ENCODE measurements at places on chromosomes 7 and 10.

GRCh38 chr7:99719996-99720769 is 14.8 kb downstream of the CYP3A7 start:
- no peak for DNase-seq

GRCh38 chr7:122100021-122100420 is 44.0 kb downstream of the AASS start:
- no peak for DNase-seq

GRCh38 chr7:114242992-114243507 is 171.6 kb upstream of the FOXP2 start:
- DNase-seq: no peak

DNA sequence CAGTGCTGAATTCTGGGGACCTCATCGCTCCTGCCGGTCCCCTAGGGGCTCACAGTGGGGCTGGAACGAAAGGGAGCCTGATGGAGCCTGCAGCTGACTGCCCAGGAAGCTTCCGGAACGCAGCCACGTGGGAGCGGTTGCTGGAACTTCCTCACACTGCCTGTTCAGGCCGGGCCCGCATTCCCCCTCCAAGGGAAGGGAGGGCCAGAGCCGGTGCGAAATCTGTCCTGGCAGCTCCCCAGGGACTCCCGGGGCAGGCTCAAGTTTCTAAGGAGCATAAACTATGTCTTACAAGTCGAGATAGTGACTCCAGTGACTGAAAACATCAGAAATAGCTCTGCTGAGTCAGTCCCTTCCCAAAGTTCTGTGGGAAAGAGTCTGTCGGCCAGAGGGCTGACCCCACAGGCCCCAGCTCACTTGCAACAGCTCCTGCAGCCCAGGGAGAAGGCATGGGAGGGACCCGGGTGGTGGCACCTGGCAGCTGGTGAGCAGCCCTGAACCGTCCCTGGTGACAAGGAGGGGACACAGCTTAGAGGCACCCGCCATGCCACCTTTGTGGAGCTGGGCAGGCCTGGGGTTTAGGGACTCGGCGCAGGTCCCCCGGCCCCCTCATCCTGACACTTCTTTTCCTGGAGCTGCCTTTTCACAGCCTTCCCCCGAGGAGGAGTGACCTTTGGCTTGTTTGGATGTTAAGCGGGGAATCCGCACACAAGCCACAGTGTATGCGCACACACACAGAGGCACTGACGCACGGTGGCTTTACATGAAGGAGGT is 47.6 kb downstream of the PDGFA start:
- DNase-seq: no peak

DNA sequence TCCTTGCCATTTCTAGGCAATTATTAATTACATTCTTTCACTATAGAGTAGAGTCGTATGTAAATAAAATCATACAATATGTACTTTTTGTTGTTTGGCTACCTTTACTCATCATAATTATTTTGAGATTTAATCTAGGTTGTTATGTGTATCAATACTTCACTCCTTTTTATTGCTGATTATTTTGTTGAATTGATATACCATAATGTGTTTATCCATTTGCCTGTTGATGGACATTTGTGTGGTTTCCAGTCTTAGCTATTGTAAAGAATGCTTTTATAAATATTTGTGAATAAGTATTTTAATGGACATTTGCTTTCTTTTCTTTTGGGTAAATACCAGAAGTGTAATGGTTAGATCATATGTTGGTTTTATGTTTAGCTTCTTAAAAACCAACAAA is 174.0 kb downstream of the RAMP3 start:
- DNase-seq: no peak

- DNase-seq: no peak
Measured at GRCh38 chr10:29409241-29410054, 120.6 kb downstream of the LYZL1 start.

DNA sequence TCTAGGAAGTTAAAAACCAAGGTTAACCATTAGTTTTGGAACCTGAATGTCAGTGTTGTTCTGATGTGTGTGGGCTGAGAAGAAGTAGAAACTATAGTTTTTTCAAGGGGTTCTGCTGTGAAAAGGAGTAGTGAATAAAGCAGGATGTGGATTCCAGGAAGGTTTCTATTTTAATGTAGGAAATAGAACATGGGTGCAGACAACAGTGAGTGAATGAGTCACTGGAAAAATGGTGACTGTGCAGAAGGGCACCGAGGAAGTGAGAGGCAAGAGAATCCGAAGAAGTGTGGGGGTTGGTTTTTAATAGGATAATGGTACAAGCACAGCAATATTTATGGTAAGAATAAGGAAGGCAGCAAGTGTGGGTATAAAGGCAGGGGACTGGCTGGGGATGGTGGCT is 120.4 kb downstream of the ARHGAP21 start:
- no peak for DNase-seq

DNA sequence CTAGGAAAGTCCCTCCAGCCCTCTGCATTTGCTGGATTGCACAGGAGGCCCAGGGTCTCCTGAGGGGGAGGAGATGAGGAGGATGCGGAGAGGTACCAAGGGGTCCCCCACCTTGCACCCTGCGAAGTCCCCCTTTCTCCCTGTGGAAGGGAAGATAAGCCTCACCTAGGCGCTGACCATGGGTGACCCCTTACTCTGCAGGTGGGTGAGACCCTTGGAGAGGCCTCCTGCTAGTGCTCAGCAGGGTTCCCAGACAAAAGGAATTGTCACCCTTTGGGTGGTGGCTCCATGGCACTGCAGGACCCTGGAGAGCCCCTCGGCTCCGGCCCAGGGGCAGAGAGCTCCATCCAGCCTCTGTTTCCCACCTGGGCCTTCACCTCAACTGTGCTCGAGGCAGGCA is 107.0 kb upstream of the RET start:
- no peak for DNase-seq

DNA sequence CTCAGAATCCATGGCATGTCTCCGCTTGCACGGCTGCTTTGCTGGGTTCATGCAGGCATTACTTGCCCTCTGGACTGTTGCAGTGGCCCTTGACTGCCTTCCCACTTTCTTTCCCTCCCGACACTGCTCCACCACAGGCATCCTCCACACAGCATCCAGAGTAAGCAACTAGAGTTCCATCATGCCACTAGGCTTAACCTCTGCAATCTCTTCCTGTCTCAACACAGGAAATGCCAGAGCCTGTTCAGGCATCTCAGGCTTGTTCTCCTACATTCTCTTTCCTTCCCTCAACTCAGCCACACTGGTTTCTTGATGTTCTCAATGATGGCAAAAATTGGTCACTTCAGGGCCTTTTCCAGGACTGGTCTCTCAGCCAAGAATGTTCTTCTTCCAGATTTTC is 284.5 kb upstream of the KLF6 start:
- no peak for DNase-seq

DNA sequence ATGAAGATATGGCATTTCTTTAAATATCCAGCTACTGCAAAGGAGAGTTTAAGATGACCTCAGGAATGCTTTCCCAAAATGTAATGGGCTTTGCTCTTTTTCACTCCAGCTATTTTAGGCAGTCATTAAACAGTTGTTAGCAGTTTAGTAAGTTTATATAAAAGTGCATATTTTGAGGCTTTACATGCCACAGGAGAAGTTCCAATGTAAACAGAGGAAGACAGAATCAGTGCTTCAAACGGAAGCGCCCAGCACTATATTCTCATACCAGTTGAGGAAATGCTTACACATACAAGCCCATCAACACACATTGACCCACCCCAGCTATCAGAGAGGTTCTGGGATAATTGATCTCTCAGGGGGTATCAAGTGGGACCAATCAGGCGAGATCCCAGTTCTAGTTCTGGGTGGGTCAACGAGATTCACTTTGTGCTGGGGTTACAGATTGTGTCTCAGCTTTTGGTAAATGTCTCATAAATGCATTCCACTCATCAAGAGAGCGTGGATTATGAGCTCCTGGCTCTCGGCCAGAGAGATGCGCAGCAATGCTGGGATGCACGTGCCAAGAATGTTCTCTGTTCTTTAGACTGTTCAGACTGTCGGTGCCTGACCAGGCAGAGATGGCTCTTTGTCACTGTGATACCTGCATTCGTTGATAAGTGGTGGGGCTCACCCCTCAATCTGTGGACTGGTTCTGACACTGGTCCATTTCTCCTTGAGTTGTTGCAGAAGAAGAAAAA is 55.0 kb downstream of the CACNB2 start:
- DNase-seq: no peak

- no peak for DNase-seq
Measured at GRCh38 chr7:20804345-20804744, 17.7 kb upstream of the SP8 start.

DNA sequence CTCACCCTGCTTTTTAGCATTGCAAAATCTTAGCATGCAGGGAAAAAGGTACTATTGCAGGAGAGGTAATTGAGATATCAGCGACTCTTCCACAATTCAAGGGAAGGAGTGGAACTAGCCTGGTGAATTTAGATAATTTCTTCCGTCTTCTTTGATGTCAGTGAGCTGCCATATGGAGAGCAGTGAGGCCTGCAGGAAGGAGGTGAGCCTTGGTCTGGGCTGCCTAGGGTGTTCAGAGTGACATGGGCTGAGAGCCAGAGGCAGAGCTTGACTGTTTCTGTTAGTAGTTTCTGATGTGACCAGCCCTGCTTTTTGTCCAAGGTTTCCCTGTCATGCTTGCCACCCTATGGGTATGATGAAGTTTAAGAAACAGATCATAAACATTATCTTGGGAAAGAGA is 28.6 kb downstream of the KAT6B start:
- no peak for DNase-seq

DNA sequence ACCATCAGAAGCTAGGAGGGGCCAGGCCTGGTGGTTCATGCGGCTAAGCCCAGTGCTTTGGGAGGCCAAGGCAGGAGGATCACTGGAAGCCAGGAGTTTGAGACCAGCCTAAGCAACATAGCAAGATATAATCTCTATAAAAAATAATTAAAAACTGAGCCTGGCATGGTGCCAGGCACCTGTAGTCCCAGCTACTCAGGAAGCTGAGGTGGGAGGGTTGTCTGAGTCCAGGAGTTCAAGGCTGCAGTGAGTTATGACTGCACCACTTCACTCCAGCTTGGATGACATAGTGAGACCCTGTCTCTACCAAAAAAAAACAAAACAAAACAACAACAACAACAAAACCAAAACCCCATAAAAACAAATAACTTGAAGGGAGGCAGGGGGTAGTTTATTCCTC is 172.9 kb upstream of the FAM171A1 start:
- DNase-seq: no peak

- no peak for DNase-seq
Measured at GRCh38 chr10:52818019-52818418, 45.4 kb upstream of the MBL2 start.

GRCh38 chr10:127934383-127934782 is 27.5 kb downstream of the PTPRE start:
- no peak for DNase-seq

DNA sequence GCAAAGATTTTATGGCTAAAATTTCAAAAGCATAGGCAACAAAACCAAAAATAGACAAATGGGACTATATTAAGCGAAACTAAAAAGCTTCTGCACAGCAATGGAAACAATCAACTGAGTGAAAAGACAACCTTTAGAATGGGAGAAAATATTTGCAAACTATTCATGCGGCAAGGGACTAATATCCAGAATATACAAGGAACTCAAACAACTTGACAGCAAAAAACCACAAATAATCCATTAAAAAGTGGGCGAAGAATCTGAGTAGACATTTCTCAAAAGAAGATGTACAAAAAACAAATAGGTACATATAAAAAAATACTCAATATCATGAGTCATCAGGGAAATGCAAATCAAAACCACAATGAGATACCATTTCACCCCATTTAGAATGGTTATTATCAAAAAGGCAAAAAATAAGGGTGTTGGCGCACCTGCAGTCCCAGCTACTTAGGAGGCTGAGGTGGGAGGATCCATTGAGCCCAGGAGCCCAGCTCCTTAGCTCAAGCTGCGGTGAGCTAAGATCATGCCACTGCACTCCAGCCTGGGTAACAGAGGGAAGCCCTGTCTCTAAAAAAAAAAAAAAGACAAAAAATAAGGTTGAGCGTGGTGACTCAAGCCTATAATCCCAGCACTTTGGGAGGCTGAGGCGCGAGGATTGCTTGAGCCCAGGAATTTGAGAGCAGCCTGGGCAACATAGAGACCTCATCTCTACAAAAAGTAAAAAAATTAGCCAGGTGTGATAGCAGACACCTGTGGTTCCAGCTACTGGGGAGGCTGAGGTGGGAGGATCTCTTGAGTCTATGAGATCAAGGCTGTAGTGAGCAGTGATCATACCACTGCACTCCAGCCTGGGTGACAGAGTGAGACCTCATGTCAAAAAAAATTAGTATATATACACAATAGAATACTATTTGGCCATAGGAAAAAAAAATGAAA is 4.2 kb upstream of the CCM2 start:
- DNase-seq: no peak

DNA sequence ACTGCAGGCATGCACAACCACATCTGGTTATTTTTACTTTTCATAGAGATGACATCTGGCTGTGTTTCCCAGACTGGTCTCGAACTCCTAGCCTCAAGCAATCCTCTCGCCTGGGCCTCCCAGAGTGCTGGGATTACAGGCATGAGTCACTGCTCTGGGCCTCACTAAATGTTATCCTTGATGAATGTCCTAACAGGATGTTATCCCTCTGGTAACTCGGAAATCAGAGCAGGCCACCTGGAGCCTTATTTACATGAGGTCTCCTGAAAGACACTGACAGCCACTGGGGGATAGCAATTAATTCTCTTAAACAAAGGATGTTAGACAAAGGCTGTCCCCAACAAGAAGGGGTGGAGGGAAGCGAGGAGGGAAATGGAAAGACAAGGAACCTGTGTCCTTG is 4.5 kb upstream of the ZNF438 start:
- DNase-seq: no peak

- DNase-seq: no peak
Measured at GRCh38 chr10:126908225-126908624, 3.0 kb downstream of the DOCK1 start.

DNA sequence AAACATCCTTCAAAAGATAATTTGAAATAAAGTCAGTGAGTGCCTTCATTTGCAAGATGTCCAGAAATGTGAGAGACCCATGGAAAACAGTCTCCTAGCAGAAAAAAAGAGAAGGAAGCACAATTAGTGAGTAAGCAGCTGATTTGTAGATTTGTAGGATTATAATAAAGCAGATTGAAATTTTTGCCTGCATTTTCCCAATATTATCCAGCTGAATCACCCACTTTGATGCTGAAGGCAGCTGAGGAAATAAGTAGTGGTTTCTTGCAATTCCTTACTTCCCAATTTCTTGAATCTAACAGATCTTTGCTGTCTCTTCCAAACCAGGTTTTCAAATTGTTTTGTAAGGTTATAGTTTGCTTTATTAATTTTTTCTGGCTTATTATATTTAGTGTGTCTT is 181.4 kb downstream of the GNAT3 start:
- no peak for DNase-seq

GRCh38 chr10:73376679-73377078 is 18.0 kb upstream of the CFAP70 start:
- no peak for DNase-seq
